Fibroblast of the aortic adventitia (primary cell): ENCODE measurements at places on chromosomes 12 and 14.

- no peak for DNase-seq
Measured at GRCh38 chr12:75698052-75698451, 186.6 kb upstream of the KRR1 start.

DNA sequence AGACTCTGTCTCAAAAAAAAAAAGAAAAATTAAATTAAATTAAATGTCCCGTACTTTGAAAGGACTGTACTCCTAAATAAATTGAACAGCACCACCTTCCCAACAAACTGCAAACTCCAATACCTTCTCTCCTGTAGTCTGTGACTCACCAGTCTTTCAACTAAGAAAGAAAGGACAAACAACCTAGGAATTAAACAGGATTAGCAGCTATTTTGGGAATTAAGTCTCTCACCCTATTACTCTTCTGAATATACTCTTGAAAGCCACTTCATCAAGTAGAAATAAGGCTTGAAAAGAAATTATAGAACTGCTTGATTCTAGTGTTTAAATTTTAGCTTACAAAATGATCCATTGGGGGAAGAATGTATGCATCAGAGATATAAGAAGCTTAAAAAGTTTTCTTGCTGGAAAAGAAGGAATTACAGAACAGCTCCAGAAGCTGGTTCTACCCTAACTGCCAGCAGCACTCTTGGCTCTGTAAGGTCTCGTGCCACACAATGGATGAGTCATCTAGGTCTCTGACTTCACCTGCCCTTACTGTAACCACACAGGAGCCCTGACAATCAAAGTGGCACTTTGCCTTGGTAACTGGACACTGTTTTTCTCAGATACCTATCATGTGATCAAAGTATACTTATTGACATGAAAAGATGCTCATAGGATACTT, 57.0 kb upstream of the CERS5 start:
- peak; percentile 65 for DNase-seq

GRCh38 chr14:55026441-55026792, 482 bp downstream of the WDHD1 start:
- DNase-seq, result no peak

GRCh38 chr12:132621657-132622435, 3.3 kb downstream of the P2RX2 start:
- no peak for DNase-seq

- DNase-seq, result no peak
Measured at GRCh38 chr14:98950353-98950895, 321.6 kb downstream of the BCL11B start.

DNA sequence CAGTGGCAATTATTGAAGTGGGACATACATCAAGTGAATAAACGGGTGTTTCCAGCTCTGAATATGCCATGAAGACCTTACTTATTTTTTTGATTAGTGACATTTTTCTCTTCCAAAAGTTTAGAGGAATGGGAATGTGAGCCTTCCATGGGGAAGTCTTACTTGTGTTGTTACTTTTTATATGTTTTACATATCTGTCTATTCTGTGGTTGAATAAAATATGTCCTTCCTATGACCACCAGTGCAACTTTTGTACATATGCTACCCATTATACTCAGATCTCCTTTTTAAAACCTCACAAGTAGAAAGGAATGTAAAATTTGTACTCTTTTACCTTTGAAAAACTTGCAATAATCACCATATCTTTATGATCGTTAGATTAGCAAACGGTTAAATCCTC, 132.7 kb downstream of the MSRB3 start:
- no peak for DNase-seq

GRCh38 chr12:117897372-117898161, 71.2 kb downstream of the KSR2 start:
- DNase-seq, result no peak

- no peak for DNase-seq
Measured at GRCh38 chr14:53946071-53946403, 10.6 kb downstream of the BMP4 start.

DNA sequence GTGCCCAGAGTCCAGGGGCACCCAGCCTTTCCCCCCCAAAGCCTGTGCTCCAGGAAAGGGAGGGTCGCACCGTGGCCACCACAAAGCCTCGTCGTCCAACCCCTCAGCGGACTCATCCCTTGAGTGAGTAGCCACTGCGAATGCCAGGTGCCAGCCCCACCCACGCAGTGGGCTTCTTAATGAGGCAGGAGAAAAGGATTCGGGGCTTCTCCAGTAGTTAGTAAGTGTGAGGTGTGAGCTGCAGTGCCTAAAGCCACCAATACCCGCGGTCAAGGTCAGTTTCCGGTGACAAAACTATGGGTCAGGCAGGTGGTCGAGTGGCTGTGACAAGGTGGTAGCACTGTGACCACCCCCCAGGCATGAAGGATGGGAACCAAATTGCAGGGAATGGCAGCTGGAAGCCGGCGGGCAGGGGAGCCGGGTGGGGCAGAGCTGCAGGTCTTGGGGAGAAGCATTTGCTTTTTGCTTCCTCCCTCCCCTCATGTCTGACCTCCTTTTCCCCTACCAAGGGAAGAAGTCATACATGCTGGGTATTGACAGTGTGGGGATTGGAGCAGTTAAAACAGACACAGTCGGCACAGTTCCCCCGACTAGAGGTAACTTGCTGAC, 8.0 kb downstream of the RAN start:
- no peak for DNase-seq

DNA sequence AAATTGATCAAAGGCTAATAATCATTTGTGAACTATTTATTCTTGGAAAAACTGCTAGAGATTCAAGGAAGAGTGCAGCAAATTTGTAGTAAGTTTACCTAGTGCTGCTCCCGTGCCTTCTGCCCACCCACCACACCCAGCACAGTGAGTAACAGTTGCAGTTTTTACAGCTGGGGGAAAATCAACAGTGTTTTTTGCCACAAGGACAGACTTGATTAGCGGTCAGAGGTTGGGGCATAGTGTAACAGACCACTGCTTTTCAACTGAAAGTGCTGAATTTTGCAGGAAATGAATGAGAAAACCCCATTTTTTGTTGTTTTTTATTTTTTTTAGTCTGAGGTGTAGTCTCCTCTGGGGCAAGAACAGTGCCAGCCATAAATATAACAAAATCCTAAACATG, 7.5 kb upstream of the KLRK1 start:
- no peak for DNase-seq

- peak; percentile 49 for DNase-seq
Measured at GRCh38 chr12:107092669-107093416, 506 bp downstream of the CRY1 start.

- no peak for DNase-seq
Measured at GRCh38 chr12:62045211-62045610, 215.0 kb upstream of the USP15 start.

DNA sequence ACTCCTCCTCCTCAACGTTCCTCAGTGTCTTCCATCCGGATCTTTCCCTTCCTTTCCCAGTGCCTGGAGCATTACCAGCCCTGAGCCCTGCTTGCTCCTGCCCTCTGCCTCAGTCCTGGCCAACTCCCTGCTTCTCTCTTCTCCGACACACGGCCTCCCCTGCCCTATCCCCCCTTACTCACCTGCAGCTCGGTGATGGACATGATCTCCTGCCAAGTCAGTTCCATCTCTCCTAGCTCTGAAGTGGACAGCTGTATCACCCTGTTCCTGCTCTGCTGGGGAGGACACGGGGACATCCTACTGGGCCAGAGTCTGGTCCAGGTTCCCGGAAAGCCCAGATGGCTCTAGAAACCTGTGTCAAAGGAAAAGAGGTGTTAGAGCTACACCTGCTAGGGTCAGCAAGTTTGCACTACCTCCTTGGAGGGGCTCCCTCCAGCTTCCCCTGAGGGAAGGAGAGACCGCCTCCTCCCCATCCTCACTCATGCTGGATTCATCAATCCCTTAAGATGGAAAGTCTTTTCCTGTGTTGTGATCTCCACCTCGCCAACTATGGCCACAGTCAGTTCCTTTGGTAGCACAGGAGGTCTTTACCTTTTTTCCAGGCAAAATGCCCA, 5.8 kb downstream of the NFE2 start:
- no peak for DNase-seq

- DNase-seq, result no peak
Measured at GRCh38 chr12:63307849-63308248, 156.8 kb upstream of the AVPR1A start.

DNA sequence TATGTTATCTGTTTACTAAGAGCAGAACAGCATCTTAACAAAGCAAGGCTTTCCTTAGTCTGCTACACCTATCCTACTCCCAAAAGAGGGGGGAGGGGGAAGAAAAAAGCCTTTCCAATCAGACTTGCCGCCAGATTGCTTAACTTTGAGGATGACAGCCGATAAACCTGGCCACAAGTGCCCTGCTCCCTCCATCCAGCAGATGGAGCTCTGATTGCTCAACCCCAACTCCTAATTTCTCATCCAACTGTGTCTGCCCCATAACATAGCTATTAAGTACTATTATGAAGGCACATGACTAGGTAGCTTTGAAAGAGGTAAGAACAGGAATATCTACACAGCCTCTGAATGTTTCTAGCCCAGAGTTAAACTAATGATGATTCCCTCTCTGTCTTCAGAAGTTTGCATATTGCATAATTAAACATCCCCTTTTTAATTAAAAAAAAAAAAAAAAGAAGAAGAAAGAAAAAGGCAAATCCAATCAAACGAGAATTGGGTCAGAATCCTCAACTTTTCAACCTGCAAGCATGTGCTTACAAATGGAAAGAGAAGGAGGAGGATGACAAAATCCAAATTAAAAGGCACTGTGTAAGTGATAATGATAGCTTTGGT, 247.4 kb downstream of the GALC start:
- DNase-seq, result peak; percentile 57
